Ascending aorta (tissue), 2 donors: ENCODE measurements at places on chromosomes 12 and 14.
A peak's percentile ranks its signal among the peaks of the same experiment; 100 is the strongest.

DNA sequence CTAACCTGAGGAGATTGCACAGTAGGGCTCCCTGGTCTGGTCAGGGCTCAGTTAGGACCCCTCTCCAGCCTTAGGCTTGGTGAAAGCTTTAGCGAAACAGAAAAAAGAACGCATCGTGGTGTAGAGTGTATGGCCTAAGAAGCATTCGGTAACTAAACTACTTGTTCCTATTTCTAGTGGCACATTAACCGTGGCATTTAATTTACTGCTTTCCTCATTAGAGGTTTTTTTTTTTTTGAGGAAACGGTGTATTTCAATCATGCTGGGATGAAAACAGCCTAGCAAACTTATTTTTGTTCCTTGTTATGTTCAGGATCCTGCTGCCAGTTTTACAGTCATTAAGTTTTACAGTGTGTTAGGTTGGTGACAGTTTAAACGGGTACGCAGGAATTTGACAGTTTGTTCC is 518 bp upstream of the OSBPL8 start:
- no peak for DNase-seq

- DNase-seq = no peak
Observed at GRCh38 chr12:7832059-7832696, 40.5 kb downstream of the SLC2A14 start.

DNA sequence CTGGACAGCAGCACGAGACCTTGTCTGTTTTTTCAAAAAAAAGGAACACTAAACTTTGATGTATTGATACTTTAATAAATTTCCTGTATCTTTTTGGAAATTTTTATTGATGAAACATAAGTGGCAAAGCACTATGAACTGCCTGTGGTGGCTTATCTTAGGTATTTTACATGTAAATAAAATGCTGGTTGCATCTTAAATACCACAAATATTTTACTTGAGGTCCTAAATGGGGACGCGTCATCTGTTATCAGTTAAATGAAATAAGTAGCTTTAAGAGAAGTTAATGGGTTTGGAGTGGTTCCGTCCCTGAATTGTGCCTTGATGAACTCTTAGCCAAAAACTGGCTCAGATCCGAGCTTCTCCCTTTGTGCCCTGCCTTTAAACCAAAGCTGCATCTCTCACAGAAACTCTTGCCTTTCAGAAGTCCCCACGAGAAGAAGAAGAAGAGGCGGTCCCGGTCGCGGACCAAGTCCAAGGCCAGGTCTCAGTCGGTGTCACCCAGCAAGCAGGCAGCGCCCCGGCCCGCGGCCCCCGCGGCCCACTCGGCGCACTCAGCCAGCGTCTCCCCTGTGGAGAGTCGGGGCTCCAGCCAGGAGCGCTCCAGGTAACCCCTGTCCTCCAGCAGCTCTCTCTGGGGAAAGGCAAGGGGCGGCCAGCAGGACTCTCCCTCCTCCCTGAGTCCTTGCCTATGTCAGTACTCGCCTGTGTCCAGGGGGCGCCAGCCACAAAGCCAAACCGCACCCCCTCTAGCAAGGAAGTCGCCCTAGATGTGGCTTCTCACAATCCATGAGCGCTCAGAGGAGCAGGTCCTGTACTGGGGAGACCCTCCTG is 31.2 kb upstream of the MMP17 start:
- no peak for DNase-seq

GRCh38 chr14:105485739-105486162 is 935 bp upstream of the CRIP1 start:
- no peak for DNase-seq

- DNase-seq = no peak
Observed at GRCh38 chr12:124402248-124403066, 107.6 kb downstream of the RFLNA start.

GRCh38 chr12:78145398-78145797 is 314.7 kb downstream of the NAV3 start:
- no peak for DNase-seq

DNA sequence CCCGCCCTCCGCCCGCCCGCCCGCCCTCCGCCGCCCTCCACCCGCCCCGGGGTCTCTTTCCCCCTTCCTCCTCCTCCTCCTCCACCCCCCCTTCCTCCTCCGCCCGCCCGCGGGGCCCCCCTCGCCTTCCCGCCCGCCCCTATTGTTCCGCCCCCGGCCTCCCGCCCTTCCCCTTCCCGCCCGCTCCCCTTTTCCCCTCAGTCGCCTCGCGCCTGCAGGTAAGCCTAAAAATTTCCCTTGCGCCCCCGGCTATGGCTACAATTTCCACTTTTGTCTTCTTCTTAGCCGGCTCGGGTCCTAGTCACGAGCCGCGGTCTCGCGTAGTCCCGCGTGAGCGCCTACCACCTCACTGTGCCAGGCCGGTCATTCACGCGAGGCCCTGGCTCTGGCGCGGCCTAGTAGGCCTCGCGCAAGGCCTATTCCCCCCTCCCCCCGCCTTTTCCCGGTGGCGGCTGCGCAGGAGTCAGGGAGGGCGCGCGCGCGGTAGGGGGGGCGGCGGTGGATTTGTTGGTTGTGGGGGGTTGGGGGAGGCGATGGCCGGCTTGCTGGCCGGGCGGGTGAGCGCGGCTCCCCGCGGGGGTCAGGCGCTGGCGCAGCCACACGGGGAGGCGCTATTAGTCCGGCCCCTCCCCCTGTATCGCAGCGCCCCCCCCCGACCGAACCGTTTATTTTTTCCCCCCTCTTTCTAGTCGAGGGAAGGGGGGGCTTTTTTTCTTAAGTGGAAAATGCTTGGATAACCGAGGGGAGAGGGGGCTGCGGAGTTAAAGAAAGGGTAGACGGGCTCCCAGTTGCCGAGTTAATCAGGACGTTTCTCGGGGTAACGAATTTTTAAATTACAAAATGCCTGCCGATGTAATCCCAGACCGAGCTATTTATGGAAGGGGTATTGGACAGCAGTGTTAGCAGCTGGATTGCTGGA is 516 bp downstream of the PCBP2 start:
- DNase-seq = peak; percentile 90

DNA sequence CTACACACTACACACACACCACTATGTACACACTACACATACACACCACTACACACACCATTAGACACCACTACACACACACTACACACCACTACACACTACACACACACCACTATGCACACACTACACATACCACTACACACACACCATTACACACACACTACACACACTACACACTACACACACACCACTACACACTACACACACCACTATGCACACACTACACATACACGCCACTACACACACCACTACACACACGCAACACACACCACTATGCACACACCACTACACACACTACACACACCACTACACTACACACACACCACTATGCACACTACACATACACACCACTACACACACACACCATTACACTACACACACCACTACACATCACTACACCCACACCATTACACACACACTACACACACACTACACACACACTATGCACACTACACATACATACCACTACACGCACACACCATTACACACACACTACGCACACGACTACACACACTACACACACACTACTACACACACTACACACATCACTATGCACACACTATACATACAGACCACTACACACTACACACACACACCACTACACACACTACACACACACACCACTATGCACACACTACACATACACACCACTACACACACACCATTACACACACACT is 13.6 kb downstream of the NOC4L start:
- no peak for DNase-seq

DNA sequence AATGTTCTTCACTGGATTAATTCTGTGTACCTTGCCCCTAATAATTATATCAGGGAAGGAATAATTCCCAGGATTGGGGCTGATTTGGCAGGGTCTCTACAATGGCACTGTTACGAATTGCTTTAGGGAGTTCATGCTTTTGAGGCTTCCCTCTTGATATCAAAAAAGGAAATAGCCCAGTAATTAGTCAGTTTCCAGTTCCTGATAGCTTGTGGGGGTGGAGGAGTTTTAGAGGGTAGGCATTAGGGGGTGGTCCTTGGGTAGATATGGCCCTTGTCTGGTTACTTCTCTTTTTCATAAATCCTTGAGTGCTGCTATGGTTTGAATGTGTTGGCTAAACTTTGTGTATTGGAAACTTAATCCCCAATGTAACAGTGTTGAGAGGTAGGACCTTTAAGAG is 6.1 kb upstream of the SRSF5 start:
- no peak for DNase-seq

DNA sequence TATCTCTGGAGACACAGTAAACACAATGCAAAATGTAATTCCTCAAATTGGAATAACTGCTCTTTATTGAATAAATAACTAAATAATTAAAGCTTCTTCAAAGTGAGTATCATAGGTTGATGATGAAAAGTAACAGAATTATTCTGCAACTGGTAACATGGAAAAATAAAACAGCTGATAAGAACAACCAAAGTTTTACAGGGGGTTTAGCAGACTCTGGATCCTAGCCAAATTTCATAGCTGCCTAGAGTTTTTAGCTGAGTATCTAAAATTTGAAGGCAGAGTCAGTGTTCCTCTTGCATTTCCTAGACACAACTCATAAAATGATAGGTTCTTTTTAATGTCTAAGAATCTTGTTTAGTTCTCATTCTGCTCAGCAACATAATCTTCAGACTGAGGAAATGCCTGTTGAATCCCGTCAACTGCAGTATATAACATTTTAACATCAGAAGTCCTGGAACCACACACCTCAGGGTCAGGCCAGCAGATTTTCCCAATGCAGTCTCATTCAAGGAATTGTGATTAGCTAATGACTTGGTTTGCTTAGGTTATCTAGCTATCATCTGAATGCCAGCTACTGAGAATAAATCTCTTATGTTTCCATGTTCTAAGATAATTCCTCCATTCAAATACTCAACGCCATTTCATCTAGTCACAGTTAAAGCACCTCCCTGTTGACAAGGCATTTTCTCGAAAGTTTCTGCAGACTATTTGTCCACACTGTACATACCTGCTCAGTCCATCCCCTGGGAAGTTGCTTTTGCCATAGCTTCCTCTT is 411.6 kb downstream of the BCAT1 start:
- DNase-seq = no peak
